Stimulated activated CD8-positive, alpha-beta memory T cell treated with anti-CD3 and anti-CD28 coated beads, Interleukin-7, amount 100 ng/mL, for 48 hours (primary cell): ENCODE measurements at places on chromosomes 6 and 20.

DNA sequence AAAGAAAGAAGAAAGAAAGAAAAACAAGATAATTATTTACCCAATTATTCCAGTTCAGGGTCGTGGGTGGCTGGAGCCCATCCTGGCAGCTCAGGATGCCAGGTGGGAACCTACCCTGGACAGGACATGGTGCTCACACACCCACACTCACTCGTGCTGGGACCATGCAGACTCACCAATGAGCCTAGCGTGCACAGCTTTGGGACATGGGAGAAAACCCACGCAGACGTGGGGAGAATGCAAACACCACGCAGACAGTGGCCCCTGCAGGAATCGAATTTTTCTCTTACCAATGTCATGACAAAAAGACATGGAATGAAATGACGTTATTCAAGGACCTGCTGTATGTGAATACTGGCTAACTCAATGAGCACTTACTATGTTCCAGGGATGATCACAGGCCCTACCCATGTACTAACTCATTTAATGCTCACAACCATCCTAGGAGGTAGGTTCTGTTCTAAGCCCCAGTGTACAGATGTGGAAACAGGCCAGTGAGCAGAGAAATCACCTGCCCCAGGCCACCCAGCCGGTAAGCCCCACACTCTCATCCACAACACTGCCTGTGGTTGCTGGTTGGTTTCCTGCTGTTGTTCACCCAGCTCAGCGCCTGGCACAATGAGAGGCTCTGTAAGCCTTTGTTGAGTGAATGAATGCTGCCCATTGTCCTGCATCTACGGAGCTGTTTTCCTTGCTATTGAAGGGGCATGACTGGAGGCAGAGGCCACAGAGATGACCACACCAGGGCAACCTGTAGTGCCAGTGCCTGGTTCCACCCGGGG, 6.8 kb upstream of the PI16 start:
- peak; percentile 7 for DNase-seq

DNA sequence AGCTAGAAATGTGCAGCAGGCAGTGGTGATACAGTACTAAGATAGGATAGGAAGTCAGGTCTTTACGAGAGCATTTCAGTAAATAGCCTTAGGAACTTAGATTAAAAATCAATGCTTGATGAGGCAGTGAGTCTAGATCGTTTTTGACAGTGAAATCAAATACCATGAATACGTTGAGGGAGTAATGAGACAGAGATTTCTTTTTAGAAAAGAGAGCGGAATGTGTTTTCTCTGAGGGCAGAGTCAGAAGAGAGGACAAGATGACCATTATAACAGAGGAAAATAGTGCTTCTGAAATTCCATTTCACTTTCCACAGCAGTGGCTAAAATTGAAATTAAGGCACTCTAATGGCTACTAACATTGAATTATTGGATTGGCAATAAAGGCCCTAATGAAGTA, 339.6 kb downstream of the UTRN start:
- DNase-seq = no peak

- no peak for DNase-seq
Measured at GRCh38 chr20:64192406-64192805, 28.2 kb downstream of the MYT1 start.

DNA sequence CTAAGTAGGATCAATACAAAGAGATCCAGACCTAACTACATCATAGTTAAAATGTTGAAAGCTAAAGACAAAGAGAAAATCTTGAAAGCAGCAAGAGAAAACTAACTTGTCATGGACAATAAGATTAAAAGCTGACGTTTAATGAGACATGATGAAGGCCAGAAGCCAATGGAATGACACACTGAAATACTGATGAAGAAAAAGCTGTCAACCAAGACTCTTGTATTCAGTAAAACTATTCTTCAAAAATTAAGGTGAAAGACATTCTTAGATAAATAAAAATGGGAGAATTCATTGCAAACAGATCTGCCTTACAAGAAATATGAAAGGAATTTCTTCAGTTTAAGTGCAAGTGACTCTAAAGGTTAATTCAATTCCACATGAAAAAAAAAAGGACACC, 145.9 kb upstream of the KCNK16 start:
- DNase-seq = no peak

DNA sequence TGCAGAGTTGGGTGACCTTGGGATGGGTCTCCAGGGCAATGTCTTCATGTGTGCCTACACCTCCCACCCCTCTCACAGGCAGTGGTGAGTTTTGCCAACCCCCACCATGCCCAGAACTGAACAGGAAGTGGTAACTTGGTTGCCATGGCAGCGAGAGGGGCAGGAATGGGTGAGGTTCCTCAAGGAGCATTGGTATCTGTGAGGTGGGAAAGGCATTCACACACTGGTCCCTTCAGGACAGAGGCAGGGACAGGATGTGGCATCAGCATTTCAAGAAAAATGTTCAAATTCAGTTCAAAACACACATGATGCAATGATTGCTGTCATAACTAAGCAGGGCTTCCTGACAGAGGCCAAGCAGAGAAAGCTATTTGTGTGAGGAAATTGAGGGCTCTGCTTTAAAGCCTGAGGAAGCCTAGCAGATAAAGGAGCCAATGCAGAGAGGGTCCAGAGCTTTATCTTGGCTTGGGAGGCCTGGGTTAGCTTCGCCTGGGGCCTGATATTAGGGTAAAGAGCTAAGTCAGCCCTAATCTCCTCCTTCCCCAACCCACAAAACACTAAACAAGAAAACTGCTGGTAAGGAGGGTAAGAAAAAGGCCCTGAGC, 551 bp downstream of the TREML2 start:
- DNase-seq = no peak

DNA sequence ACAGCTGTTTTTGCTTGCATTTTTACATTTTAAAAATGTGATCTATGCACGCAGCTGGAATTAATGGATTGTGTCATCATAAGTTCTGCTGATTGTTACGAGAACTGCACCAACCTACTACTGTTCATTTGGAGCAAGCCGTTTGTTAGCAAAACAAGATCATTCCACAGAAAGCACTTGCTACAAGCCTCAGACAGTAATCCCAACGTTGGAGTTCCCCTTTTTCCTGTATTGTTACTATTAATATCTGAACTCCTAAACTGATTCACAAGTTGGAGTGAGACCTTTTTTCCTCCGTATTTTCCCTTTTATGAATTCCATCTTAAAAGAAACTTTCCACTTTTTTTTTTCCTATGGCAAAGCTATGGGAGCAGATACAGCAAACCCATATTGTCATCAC, 3.5 kb downstream of the TENT5A start:
- DNase-seq = no peak

- no peak for DNase-seq
Measured at GRCh38 chr6:16576451-16577368, 184.6 kb downstream of the ATXN1 start.

GRCh38 chr6:42735976-42736375, 9.9 kb downstream of the TBCC start:
- no peak for DNase-seq

DNA sequence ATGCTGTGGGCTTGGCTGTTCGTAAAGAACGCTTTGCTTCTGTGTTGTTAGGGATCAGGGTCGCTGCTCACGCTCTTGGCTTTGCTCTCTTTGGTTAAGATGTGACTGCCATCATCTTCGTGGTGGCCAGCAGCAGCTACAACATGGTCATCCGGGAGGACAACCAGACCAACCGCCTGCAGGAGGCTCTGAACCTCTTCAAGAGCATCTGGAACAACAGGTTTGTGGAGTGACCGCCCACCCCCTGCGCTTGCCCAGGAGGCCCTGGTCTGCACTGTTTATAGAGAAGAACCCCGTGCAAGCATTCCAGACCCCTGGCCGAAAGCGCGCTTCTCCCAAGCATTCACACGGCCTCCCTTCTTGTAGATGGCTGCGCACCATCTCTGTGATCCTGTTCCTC, 57.1 kb downstream of the GNAS start:
- no peak for DNase-seq

DNA sequence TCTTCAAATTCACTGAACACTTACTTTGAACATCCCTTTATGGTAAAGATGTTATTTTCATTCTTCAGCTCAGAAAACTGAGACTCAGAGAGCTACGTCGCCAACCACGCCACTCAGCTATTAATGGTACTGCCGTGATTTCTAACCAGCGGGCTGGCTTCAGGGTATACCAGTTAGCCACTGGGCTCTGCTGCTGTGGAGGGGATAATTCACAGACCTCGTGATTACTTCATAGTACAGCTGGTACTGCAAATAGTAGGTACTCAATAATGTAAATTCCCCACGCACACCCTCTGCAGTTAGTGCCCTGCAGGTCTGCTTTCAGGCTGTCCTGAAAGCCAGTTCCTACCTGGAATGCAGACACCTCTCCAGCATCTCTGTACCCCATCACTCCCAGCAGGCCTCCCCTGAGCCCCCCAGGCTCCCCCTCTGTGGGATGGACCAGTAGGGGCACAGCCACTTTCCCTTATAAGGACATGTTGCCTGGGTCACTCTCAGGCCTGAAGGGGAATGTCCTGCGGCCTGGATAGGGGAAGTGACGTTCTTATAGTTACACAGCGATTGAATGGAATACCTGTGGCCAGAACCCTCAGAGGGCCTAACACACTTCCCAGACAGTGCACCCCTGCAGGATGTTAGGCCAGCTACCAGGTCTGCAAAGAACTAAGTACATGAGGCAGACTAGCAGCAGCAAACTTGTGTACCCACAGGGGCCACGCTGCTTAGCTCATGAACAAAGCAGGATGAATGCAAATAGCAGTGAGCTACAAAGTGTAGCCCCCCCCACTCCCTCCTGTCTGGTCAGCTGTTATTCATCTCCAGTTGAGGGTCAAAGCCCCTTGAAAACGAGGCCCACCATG, 1.3 kb upstream of the OCSTAMP start:
- DNase-seq = no peak

DNA sequence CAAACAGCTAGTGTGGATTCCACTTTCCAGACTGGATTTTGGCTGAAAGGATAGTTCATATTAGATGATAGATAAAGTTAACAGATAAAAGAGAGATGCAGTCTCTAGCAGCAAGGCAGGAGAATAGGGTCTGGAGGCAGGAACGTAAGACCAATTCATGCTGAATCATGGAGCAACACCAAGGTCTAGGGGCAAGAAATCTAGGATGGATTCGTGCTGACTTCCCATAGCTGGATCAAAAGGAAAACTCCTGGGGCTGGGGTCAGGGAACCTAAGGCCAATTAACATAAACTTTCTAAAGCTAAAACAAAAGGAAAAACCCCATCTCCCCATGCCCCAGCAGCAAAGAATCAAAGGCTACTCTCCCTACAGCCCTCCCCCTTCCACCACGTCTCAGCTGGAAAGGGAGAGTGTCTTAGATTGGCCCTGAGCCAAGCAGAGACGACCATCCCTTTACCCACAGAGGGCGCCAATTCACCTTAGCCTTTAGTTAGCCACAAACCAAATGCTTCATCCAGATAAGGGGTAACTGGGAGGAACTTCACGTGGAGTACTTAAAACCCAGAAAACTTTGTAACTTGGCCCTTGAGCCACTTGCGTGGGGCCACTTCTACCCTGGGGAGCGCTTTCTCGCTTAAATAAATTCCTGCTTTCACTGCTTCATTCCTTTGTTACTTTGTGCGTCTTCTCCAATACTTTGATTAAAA, 7.6 kb downstream of the TREM1 start:
- peak; percentile 8 for DNase-seq

DNA sequence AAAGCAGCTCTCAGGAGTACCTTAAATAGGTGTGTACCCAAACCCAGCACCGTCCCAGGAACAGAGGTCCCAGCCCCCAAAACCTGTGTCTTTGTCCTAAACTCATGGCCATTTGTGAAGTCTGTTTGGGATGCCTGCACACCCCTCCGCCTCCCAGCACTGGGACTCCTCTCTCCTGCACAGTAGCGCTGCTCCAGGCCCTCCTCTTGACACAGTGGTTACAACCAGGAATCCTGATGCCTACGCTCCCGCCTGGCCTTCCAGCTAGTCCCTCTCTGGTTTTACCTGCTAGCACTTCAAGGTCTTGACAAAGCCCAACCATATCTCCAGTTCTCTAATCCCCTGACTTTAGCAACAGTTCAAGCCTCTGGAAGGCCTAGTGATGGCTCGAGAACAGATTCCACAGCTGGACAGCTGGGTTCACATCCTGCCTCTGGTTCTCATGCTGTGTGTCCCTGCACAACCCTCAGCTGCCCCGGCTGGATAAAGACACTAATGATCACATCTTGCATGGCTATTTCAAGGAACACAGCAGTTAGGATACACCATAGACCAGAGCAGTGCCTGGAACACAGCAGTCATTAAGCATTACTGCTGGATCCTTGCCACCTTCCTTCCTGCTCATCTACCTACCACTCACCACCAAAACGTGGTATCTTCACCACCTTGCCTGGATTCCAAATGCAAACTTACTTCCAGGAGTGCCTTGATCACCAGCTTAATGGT, 5.6 kb downstream of the PSMA7 start:
- DNase-seq = no peak

DNA sequence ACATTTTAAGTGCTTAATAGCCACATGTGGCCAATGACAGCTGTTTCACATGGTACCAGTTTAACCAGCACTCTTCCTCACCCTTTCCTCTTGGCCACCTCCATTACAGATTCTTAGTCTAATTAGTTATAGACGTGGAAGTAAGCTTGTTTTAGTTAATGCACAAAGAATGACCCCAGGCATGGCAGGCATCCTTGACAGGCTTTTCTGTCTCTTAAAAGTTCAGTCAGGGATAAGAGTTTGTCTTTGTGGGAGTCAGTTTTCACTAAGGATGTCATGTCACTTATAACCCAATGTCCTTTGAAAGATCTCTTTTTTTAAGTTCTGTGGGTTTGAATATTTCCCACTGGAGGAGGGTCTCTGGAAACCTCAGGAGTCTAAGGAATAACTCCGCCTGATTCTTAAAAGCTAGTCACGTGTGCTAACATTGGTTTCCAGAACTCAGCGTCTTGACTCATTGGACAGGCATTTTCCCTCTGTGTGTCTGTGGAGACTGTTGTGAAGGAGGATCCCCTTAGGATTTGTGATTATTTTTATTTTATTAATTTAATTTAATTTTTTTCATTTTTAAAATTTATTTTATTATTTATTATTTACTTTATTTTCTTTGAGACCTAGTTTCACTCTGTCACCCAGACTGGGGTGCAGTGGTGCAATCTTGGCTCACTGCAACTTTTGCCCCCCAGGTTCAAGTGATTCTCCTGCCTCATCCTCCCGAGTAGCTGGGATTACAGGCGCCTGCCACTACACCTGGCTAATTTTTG, 171.4 kb downstream of the ZFAND3 start:
- DNase-seq = no peak

DNA sequence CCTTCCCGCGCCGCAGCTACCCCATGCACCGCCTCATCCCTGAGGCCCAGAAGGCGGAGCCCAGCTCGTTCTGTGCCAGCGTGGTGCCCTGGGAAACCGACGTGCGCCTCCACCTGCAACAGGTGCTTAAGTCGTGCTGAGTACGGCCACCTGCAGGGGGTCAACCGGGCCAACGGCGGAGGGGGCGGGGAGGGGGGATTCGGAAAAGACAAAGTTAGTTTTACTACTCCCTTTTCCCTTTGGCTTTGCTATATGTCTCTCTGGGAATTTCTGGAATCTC, 168.9 kb downstream of the CDK19 start:
- DNase-seq = no peak
